ENCODE measurements at places on chromosomes 4 and X.

DNA sequence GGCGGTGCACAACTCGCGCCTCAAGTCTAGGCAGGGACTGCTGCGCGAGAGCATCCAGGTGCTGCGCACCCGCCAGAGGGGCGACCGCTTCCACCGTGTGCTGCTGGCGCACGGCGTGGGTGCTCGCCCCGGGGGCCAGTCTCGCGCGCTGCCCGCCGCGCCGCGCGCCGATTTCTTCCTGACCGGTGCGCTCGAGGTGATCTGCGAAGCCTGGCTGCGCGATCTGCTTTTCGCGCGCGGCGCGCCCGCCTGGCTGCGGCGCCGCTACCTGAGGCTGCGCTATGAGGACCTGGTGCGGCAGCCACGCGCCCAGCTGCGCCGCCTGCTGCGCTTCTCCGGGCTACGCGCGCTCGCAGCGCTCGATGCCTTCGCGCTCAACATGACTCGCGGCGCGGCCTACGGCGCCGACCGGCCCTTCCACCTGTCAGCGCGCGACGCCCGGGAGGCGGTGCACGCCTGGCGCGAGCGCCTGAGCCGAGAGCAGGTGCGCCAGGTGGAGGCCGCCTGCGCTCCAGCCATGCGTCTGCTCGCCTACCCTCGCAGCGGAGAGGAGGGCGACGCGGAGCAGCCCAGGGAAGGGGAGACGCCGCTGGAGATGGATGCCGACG lies 1.3 kb downstream of the CHST7 start:
- no peak for DNase-seq

- peak; percentile 83 for DNase-seq
Measured at GRCh38 chr4:15233264-15233597, 194.6 kb upstream of the C1QTNF7 start.

DNA sequence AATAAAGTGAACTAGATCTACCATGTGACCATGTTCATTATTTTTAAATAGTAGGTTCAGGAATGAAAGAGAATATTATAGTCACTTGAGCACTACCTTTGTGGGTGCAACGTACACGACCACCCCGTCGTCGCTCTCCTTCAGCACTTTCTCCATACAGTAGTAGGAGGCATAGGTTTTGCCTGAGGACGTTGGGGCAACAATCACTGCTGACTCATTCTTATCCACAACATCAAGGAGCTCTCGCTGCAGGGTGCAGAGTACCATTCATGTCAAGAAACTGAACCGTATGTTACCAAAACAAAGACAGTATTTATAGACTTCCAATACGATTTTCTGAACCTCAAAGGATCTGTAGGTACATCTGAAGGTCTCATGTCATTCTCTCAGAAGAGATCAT lies 44.7 kb downstream of the DDX60 start:
- DNase-seq, result no peak

GRCh38 chr4:169185133-169185956 lies 85.4 kb downstream of the SH3RF1 start:
- DNase-seq, result no peak

DNA sequence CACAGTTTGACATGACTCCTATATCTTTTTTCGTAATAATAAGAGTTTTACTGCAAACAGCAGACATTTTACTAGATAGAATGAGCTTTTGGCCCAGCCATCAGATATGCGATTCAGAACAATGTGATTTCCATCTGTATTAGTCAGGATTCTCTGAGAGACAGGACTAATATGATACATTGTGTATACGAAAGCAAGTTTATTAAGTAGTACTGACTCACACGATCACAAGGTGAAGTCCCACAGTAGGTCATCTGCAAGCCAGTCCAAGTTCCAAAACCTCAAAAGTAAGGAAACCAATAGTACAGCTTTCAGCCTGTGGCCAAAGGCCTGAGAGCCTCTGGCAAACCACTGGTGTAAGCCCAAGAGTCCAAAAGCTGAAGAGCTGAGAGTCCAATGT lies 24.1 kb downstream of the CXCL8 start:
- no peak for DNase-seq

DNA sequence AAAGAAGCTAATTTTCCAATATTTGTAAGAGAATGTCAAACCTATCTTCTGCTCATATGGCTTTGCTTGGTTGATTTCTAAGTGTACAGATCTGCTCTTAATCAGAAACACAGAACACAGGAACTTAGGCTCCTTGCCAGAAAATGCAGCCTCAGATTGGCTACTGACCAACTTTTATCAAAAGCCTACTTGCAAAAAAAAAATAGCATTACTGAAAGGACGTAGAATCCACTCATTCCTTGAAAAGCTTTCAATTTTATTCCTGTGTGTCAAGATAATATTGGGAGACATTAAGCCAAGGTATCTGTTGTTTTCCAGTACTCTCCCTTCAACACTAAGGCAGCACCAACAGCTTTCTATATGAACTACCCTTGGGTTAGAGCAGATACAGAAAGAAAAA lies 127.6 kb upstream of the INTU start:
- DNase-seq, result no peak

DNA sequence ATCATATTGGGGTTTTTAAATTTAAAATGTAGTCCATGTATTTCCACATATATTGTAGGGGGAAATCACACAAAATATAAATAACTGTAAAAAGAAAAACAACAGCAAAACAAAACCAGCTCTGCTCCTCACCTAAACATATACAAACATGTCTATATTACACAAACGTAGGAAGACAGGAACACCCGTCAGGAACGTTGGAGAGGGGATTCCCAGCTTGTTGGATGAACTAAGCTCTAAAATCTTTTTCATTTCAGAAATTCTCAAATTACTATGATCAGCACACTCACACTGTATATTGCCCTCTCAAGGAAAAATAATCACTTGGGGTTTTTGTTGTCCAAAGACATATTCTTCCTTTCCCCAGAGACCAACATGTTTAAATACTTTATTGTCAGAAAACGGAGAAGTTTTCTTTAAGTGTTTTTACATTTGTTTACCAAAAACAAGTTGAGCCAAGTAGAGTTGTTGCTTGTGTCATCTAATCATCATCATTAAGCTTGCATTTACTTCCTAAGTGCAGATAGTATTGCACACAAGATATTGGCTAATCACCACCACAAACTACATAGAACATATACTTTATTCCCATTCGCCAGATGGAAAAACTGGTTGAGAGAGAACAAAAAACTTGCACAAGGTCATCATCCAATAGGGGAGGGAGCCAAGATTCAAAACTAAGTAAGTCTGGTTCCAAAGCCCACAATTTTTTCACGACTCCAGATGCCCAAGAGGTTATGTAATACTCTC lies 2.4 kb upstream of the TLR10 start:
- DNase-seq, result no peak

GRCh38 chr4:127304356-127304755 lies 328.4 kb upstream of the INTU start:
- no peak for DNase-seq

DNA sequence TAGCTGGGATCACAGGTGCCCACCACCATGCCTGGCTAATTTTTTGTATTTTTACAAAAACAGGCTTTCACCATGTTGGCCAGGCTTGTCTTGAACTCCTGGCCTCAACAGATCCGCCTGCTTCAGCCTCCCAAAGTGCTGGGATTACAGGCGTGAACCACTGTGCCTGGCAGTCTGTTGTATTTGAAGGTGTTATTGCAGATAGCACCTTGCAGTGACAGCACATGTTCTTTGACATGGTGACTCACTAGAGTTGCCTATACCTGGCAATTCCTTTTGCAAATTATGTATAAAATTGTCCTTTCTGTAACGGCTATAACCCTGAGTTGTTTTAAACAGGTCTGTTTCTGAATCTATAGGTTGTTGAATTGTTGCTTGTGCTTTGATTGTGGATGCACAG lies 7.9 kb downstream of the OGT start:
- DNase-seq, result no peak

DNA sequence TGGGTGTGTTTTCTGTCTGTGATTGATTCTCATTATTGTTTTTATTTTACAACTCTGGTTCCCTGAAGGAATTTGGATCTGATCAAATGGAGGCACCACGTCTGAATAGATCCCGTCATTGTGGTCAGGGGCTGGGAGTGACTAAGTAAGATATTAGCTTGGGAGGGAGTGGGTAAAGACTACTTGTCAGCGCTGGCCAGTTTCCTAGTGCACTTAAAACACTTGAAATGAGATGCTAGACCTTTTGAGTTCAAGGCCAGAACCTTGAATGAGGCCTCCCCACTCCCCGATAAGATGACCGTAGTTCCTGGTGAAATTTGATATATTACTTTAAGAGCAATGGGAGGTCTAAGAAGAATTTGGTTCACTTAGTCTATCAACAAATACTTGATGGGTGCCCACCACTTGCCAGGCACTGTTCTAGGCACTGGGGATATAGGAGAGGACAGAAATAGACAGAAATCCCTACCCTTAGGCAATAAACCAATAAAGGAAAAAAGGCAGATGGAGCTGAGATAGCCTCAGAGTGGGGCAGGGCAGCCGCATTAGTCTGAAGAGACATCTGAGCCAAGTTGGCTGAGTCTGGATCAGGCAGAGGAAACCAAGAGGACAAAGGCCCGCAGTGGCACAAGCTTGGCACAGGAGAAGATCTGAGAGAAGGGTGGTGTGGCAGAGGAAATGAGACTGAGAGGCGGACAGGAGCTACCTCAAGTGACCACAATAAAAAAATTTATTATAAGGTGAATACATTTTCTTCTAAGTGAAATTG lies 11.8 kb downstream of the FAM184B start:
- DNase-seq, result peak; percentile 59

- no peak for DNase-seq
Measured at GRCh38 chrX:43002526-43003203, 224.7 kb upstream of the PPP1R2C start.

- no peak for DNase-seq
Measured at GRCh38 chr4:130850019-130850524, 1754.1 kb downstream of the C4orf33 start.

- no peak for DNase-seq
Measured at GRCh38 chr4:99815597-99816011, 1.0 kb upstream of the DAPP1 start.

DNA sequence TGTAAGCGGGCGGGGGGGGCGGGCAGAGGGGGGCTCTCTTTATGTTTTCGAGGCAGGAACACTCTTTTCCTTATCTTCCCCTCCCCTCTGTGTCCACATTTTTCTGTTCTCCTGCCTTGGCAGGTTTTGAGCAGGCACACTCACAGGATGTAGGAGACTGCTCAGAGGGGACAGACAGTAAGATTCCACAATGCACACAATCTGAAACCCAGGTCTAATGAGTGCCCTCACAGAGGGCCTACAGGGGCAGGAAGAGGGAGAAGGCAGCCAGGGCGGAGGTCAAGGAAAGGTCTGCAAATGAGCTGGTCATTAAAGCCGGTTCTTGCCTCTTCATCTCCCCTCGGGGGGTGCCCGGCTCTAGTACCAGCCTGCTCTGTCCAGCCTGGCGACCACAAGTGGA lies 106.1 kb upstream of the ATP6AP2 start:
- no peak for DNase-seq

DNA sequence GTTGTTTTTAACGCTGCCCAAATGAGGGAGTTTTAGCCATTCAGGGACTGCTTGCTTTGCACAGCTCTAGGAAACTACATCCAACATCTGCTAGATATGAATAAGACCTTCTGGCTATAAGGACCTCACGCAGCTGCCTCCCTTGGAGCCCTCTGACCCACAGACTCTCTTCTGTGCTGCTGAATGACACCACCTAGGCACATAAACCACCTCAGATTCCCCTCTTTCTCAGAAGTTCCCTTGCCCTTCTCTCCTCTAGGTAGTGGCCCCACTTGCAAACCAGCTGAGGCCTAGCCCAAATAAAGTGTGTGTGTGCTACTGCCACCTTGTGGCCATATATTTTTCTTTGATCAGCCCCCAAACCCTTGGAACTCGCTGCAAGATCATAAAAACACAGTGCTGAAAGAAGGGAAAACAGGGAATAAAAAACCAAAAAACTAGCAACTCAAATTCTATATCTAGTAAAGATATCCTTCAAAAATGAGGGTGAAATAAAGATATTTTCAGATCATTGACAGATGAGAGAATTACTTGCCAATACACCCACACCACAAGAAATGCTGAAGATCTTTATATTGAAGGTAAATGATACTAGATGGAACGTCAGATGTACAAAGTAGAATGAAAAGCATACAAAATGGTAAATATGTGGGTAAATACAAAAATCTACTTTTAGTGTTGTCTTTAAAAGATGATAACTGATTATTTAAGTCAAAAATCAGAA lies 265.9 kb downstream of the ADAMTS3 start:
- no peak for DNase-seq

DNA sequence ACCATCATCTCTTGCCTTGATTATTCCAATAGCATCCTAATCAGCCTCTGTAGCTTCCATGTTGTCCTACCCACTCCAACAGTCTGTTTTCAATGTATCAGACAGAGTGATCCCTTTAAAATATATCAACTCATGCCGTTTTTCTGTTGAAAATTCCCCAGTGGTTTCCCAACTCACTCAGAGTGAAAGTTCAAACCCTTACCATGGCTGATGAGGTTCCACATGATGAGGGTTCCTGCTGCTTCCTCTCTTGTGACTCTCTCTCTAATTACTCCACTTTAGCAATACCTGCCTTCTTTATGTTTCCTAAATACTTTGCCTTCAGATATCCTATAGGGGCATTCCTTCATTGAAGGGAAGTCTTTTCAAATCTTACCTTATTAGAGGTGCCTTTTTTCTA lies 334.7 kb downstream of the PPP1R2C start:
- DNase-seq, result no peak

GRCh38 chr4:8558080-8558960 lies 21.9 kb upstream of the GPR78 start:
- DNase-seq, result no peak

GRCh38 chrX:128781506-128781905 lies 729.3 kb upstream of the ACTRT1 start:
- DNase-seq, result peak; percentile 6

DNA sequence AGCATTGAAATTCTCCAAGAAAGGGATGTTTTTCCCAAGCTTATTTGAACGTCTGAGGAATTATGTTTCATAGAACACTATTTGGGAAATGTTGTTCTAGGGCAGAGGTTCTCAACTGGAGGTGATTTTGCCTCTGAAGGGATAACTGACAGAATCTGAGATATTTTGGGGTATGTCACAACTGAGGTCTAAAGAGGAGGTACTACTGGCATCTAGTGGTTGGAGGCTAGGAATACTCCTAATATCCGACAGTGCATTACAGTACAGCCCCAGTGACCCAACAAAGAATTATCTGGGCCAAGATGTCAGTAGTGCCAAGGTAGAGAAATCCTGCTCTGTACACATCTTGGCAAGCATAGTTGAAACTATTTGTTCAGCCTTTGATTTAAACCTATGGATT lies 6.4 kb downstream of the HSPA4L start:
- DNase-seq, result no peak

DNA sequence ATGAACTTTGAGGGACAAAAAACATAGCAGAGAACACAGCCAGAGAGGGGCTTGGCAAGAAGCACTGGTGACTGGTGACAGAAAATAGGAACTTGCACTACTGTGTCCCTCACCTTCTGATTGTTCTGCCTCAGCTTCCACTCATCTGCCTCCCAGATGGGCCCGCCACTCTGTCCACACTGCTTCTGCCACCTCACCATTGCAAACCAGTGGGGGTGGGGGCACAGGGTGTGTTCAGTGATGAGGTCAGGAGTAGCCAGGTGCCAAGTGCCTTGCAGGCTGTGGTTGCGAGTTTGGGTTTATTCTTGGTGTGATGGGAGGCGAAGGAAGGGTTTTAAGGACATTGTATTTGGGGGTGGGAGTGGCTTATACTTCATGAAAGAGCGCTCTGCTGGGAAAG lies 9.1 kb upstream of the UBA1 start:
- DNase-seq, result no peak
